Vagina (tissue), 2 donors: ENCODE measurements at places on chromosomes 4 and X. TPM values are rescaled to one million over a fixed set of nuclear protein-coding genes. Genes with fewer than 3 reads are reported as not detected.

The ARAP2 gene
- 52.8 TPM for total RNA-seq

The MAGEB2 gene
- not detected for total RNA-seq

The USP17L28 gene
- not detected for total RNA-seq

The CTAG1A gene
- not detected for total RNA-seq

The CCDC149 gene
- 16.7 TPM for total RNA-seq

The RIPPLY1 gene
- total RNA-seq, result not detected

The TRIM61 gene
- not detected for total RNA-seq

The SERPINA7 gene
- total RNA-seq, result not detected

The ACE2 gene
- 0.49 TPM for total RNA-seq

The PAGE2B gene
- total RNA-seq, result not detected

GRCh38 chr4:169619518-169619957 lies 840 bp upstream of the CLCN3 start:
- peaks cover 30% of the 10 kb centered on the region for H3K4me1 ChIP-seq
- no peaks in the 10 kb centered on the region for H3K27me3 ChIP-seq
- peak overlapping the region; percentile 83 for H3K4me3 ChIP-seq
- no peak for DNase-seq
- H3K27ac ChIP-seq, result peak overlapping the region; percentile 97
- H3K36me3 ChIP-seq, result no peaks in the 10 kb centered on the region

DNA sequence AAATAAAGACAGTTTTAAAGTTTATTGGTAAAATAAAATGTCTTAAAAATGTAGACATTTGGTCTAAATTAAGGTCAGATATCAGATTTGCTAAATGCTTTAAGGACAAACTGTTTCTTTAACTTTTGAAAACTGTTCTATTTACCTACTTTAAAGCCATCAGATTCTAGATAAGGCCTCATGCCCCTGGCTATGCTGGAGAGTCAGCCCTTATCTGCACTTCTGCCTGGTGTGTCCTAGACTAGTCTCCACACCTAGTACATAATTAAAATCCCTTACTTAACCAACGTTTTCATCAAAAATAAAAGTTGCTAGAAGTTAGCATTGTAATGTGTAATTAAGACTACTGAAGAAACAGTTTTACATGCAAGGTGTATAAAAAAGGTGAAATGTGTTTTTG lies 25.6 kb downstream of the HSD17B11 start:
- peaks cover 62% of the 10 kb centered on the region for H3K36me3 ChIP-seq
- peaks cover 4% of the 10 kb centered on the region for H3K4me1 ChIP-seq
- H3K27me3 ChIP-seq, result no peaks in the 10 kb centered on the region
- H3K4me3 ChIP-seq, result no peak overlapping the region

DNA sequence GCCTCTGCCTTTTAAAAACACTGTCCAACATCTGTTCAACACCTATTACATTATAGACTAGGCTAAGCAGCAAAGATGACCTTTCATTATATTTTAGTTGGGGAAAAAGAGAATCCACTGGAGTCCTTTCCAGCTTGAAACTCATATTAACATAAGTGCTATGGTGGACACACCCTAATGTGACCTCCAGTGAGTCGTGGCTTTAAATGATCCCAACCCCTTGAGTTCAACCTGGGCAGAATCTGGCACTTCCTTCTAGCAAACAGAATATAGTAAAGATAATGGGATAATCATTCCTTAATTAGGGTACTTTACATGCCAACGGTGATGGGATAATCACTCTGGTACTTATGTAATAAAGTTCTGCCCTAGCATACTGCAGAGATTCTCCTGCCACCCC lies 162.6 kb downstream of the MAB21L2 start:
- no peak overlapping the region for H3K27ac ChIP-seq
- no peaks in the 10 kb centered on the region for H3K27me3 ChIP-seq
- no peaks in the 10 kb centered on the region for H3K36me3 ChIP-seq
- H3K4me1 ChIP-seq, result no peaks in the 10 kb centered on the region
- no peak for DNase-seq

DNA sequence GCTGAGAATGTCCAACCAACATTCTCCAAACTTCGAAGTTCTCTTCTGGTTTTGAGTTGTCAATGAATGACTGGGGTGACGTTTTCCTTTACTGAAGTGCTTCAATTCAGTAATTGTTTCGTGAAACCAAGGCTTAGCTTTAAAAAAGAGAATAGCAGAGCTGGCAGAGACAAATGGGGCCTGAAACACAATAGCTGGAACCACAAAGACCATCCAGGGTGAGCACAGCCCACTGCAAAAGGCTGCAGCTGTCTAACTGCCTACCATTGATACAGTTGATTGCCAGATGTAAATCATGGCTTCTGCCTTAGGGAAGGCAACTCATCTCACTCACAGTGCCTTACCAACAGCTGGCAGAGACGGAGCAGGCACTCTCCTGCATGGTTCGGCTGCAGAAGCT lies 78.7 kb upstream of the ZNF518B start:
- no peak overlapping the region for H3K27ac ChIP-seq
- no peaks in the 10 kb centered on the region for H3K27me3 ChIP-seq
- no peaks in the 10 kb centered on the region for H3K4me1 ChIP-seq
- DNase-seq, result no peak
- H3K36me3 ChIP-seq, result no peaks in the 10 kb centered on the region

DNA sequence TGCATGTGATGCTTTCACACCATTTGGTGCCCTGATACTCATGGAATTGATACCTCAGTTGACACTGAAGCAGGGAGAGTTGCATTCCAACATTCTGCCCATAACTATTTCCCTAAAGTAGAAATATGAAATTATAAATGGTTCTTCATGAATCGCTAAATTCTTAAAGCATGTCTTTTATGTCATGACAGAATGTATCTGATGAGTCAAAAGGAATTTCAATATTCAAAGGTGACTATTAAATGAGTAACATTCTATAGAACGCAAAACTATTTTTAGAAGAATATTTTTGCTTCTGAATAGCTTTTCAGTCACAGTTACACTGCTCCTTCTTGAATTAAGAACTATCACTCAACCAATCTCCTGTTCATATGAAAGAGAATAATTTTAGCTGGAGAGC lies 152.8 kb downstream of the ADGRA3 start:
- H3K36me3 ChIP-seq, result no peaks in the 10 kb centered on the region
- DNase-seq, result no peak
- H3K4me3 ChIP-seq, result no peak overlapping the region

- H3K27ac ChIP-seq, result no peak overlapping the region
- no peaks in the 10 kb centered on the region for H3K36me3 ChIP-seq
- H3K4me1 ChIP-seq, result peaks cover 5% of the 10 kb centered on the region
- H3K4me3 ChIP-seq, result no peak overlapping the region
- no peaks in the 10 kb centered on the region for H3K27me3 ChIP-seq
- DNase-seq, result no peak
These were observed 201.0 kb upstream of the NEIL3 start for GRCh38 chr4:177108708-177109107.

DNA sequence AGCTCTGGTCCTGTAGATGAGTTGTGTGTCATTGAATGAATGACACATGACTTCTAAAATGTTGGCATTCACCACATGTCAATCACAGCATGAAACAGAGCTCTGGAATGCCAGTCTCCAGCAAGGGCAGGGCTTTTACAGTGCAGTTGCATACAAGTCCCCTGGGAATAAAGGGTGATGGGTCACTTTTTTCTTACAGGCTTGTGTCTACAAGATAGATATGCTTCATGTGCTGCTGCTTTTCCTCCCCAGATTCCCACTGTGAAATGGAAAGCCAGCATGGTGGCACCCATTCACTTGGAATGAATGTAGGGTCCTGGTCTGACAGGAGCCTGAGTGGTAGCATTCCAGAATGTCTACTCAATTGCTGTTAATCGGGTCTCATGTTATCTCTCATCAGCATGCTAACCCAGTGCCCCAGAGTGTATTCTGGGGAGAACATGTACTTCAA lies 159.1 kb upstream of the KIT start:
- no peak for DNase-seq
- H3K27ac ChIP-seq, result no peak overlapping the region
- no peaks in the 10 kb centered on the region for H3K27me3 ChIP-seq
- H3K4me1 ChIP-seq, result peaks cover 7% of the 10 kb centered on the region
- no peak overlapping the region for H3K4me3 ChIP-seq
- H3K36me3 ChIP-seq, result no peaks in the 10 kb centered on the region

GRCh38 chr4:80806472-80806871 lies 224.0 kb upstream of the BMP3 start:
- DNase-seq, result no peak
- H3K27me3 ChIP-seq, result no peaks in the 10 kb centered on the region
- no peak overlapping the region for H3K4me3 ChIP-seq

- H3K4me1 ChIP-seq, result peaks cover under 1% of the 10 kb centered on the region
- no peaks in the 10 kb centered on the region for H3K36me3 ChIP-seq
- DNase-seq, result no peak
- no peak overlapping the region for H3K27ac ChIP-seq
- no peak overlapping the region for H3K4me3 ChIP-seq
- H3K27me3 ChIP-seq, result no peaks in the 10 kb centered on the region
These were observed 57.3 kb upstream of the AGA start for GRCh38 chr4:177499537-177499936.

- H3K4me1 ChIP-seq, result no peaks in the 10 kb centered on the region
- H3K4me3 ChIP-seq, result no peak overlapping the region
- no peaks in the 10 kb centered on the region for H3K27me3 ChIP-seq
- no peak overlapping the region for H3K27ac ChIP-seq
- no peaks in the 10 kb centered on the region for H3K36me3 ChIP-seq
These were observed 14.1 kb downstream of the S100G start for GRCh38 chrX:16664074-16664473.

DNA sequence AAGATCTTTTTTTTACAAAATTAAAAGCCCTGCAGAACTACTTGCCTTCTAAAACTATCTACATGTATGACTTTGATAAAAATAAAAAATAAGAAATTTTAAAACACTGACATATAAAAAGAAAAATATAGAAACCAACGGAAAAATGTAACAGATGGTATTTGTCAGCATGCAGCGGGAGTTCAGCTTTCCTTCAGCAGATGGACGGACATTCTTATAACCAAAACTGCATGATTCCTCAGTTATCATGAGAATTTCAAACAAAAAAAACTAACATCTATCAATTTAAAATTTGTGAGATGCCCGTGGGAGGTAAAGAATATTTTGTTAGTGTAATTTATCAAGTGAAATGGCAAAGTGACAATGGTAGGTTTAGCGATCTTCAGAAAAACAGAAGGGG lies 23.2 kb downstream of the RWDD4 start:
- no peak for DNase-seq
- no peaks in the 10 kb centered on the region for H3K4me1 ChIP-seq
- H3K36me3 ChIP-seq, result no peaks in the 10 kb centered on the region
- no peak overlapping the region for H3K4me3 ChIP-seq
- no peaks in the 10 kb centered on the region for H3K27me3 ChIP-seq

DNA sequence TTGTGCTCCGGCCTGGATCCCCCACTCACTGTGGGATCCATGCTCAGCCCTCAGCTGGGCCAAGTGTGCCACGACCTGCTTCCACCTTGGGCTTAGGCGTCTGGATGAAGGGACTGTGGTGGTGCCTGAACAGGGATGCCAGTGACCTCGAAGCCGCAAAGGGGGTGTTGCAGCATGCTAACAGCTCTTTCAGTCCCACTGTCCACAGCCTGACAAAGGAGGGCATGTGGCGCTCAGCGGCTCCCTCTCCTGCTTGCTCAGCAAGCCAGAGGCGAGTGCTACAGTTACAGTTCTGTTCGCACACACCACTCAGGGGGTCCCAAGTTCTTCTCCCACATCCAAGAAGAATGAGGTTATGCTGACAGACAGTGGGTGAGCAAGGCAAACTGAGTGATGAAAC lies 5.2 kb upstream of the IGBP1 start:
- no peak overlapping the region for H3K27ac ChIP-seq
- no peaks in the 10 kb centered on the region for H3K4me1 ChIP-seq
- no peaks in the 10 kb centered on the region for H3K36me3 ChIP-seq
- DNase-seq, result no peak

GRCh38 chrX:23871905-23872546 lies 35.7 kb downstream of the APOO start:
- no peak overlapping the region for H3K4me3 ChIP-seq
- H3K27me3 ChIP-seq, result no peaks in the 10 kb centered on the region
- H3K27ac ChIP-seq, result no peak overlapping the region
- no peaks in the 10 kb centered on the region for H3K36me3 ChIP-seq

DNA sequence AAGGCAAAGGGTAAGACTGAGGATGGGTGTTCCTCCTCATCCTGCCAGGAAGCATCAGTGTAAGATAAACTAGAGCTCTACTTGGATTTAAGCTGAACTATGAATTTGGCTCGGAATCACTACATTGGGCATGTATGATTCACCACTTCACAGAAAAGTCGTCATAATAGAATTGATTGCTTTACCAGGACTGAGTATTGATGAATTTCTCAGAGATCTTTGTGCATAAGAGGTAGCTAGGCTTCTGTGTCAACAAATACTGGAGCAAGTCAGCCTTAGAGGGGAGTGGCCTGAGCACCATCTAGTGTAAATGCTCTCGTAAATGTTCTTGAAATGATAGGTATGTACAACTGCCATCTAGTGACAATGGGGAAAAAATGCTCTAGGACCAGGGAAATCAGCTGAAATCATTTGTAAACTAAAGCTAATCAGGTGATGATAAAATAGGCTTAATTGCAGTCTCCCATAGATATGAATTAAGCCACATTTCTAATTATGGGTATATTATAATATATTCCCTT lies 309.5 kb upstream of the FMR1 start:
- no peaks in the 10 kb centered on the region for H3K27me3 ChIP-seq
- H3K27ac ChIP-seq, result no peak overlapping the region
- no peaks in the 10 kb centered on the region for H3K4me1 ChIP-seq
- no peak for DNase-seq
